ENCODE measurements at places on chromosomes 7 and 10.

DNA sequence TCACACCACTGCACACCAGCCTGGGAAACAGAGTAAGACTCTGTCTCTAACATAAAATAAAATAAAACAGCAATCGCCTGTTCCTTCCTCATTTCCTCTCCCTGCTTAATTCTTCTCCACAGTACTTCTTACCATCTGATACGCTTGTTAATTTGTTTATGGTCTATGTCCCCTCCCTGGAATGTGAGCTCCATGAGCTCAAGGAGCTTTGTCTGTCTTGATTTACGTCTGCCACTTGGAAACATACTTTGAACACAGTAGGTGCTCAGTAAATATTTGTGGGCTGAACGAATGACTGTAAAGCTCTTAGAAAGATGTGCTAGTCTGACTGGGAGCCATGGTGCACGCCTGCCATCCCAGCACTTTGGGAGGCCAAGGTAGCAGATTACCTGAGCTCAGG is 9.1 kb upstream of the STX1A start:
- DNase-seq, result no peak

GRCh38 chr10:29703271-29703670 is 68.5 kb upstream of the SVIL start:
- no peak for DNase-seq

DNA sequence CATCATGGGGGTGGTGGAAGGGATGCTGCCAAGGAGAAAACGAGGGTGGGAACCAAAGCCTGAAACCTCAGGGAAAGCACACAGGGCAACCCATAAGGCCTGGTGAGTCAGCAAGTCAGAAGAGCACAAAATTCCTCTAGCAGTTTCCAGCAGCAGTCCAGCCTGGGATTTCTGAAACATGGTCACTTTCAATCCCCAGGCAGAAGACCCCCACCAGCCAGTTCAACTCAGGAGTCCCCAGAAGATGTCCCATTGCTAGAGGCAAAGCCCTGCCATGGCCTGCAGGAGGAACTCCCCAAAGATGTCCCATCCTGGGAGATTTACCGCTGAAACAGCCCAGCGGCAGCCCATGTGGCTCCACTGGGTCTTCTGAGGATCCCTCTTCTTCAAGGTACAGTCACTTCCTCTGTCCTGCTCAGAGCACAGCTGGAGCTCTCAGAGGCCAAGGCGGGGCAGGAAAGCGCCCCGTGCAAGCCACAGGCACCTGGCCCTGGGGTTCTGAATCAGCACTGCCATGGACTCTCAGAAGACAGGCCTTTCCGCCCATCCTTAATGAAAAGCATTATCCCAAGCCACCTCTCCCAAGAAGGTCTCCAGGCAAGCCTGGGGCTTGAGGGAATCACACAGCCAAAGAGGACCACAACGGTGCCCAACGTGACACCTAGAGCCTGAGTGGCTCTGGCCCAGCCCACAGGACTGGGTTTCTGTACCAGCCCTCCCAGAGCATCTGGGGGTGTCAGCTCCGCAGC is 196.9 kb downstream of the GRID1 start:
- DNase-seq, result no peak

DNA sequence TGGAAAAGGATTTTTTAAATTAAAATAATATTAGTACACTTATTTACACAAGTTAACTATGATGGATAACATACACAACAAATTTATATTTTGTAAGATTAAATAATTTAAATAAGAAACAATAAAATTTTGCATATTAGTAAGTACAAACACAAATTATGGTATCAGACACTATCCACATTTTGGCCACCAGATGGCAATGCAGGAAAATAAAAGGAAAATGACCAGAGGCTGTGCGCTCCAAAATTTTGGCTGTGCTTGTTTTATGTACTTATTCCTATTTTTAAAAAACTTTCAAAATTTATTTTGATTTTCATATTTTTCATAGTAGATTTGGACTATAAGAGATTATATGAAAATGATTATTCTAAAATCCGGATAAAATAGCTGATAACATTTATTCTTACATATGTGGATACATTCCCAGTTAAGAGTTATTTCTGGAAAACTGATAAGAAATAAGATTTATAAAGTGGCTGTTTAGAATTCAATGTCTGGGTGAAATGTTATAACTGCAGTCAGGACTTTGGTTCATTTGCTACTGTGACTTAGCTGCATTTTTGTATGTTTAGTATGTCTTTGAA is 274.7 kb upstream of the HGF start:
- no peak for DNase-seq

GRCh38 chr7:108415084-108415483 is 41.2 kb downstream of the NRCAM start:
- DNase-seq, result no peak

- DNase-seq, result no peak
Observed at GRCh38 chr10:24571870-24572450, 151.7 kb downstream of the ARHGAP21 start.
